ENCODE measurements at places on chromosomes 12 and 14. TPM values are rescaled to one million over a fixed set of nuclear protein-coding genes. Genes with fewer than 3 reads are reported as not detected.

TMPRSS12 gene
- not detected for total RNA-seq

PROX2 gene
- not detected for total RNA-seq

RAD51B gene
- total RNA-seq = 5.3 TPM

BEST3 gene
- total RNA-seq = 1.6 TPM

KRT79 gene
- not detected for total RNA-seq

KRT1 gene
- total RNA-seq = 0.82 TPM

PMEL gene
- total RNA-seq = not detected

GLT8D2 gene
- 9.4 TPM for total RNA-seq

TAS2R14 gene
- total RNA-seq = 5.3 TPM

APAF1 gene
- total RNA-seq = 39.9 TPM

KRT71 gene
- total RNA-seq = not detected

TBC1D30 gene
- total RNA-seq = 59.1 TPM

CPNE6 gene
- total RNA-seq = 35.5 TPM

RASSF8 gene
- total RNA-seq = 19.2 TPM

SYNDIG1L gene
- 6.9 TPM for total RNA-seq

NOVA1 gene
- 34.6 TPM for total RNA-seq

FLVCR2 gene
- total RNA-seq = 2.9 TPM

KRT80 gene
- total RNA-seq = not detected

TCL1B gene
- total RNA-seq = not detected

HIP1R gene
- 88.0 TPM for total RNA-seq

RNASE8 gene
- total RNA-seq = not detected

HOXC12 gene
- total RNA-seq = not detected

RPGRIP1 gene
- total RNA-seq = not detected

ABCC9 gene
- total RNA-seq = 13.0 TPM

NANOG gene
- not detected for total RNA-seq

DLK1 gene
- total RNA-seq = not detected

COX8C gene
- not detected for total RNA-seq

KRT83 gene
- total RNA-seq = not detected

KRT77 gene
- total RNA-seq = not detected

RNFT2 gene
- 45.2 TPM for total RNA-seq

IAPP gene
- total RNA-seq = under 0.01 TPM

SLC39A2 gene
- total RNA-seq = not detected

TAS2R10 gene
- 2.4 TPM for total RNA-seq

DNAJC22 gene
- under 0.01 TPM for total RNA-seq

IKBIP gene
- 9.4 TPM for total RNA-seq

FAM181A gene
- total RNA-seq = 2.4 TPM
